G401 (cell line): ENCODE measurements at places on chromosomes 6 and 20. TPM values are rescaled to one million over a fixed set of nuclear protein-coding genes. Genes with fewer than 3 reads are reported as not detected.

The IL20RA gene
- not detected in 2 replicates for total RNA-seq

The DPPA5 gene
- not detected in 2 replicates for total RNA-seq

The MLN gene
- total RNA-seq = 2.5 TPM in 1 of 2 replicates, not detected in the other

The ECI2 gene
- total RNA-seq = 89.5 and 111 TPM in 2 replicates

The ARHGAP40 gene
- total RNA-seq = not detected in 2 replicates

The ADTRP gene
- 9.9 and 16.8 TPM in 2 replicates for total RNA-seq

The NKX2-4 gene
- total RNA-seq = not detected in 2 replicates

The VAPB gene
- total RNA-seq = 25.8 and 44.5 TPM in 2 replicates

The PAK5 gene
- not detected in 2 replicates for total RNA-seq

The SPEF1 gene
- total RNA-seq = 2.4 and 3.0 TPM in 2 replicates

The RIPOR2 gene
- not detected in 2 replicates for total RNA-seq

The C6orf58 gene
- not detected in 2 replicates for total RNA-seq

The PRPH2 gene
- total RNA-seq = not detected in 2 replicates

The TTLL9 gene
- 2.0 TPM in 1 of 2 replicates, not detected in the other for total RNA-seq

The GPR31 gene
- total RNA-seq = not detected in 2 replicates

The SGK2 gene
- 0.27 TPM in 1 of 2 replicates, not detected in the other for total RNA-seq

The SLC16A10 gene
- 3.7 and 4.2 TPM in 2 replicates for total RNA-seq

The HCRTR2 gene
- total RNA-seq = not detected in 2 replicates

The HSPA12B gene
- not detected in 2 replicates for total RNA-seq

The SIRPB2 gene
- not detected in 2 replicates for total RNA-seq

The LRRC73 gene
- 0.03 TPM in 1 of 2 replicates, not detected in the other for total RNA-seq

The HMGN4 gene
- 140 and 145 TPM in 2 replicates for total RNA-seq

The GTSF1L gene
- not detected in 2 replicates for total RNA-seq
